ENCODE measurements at places on chromosomes 7 and 10.

DNA sequence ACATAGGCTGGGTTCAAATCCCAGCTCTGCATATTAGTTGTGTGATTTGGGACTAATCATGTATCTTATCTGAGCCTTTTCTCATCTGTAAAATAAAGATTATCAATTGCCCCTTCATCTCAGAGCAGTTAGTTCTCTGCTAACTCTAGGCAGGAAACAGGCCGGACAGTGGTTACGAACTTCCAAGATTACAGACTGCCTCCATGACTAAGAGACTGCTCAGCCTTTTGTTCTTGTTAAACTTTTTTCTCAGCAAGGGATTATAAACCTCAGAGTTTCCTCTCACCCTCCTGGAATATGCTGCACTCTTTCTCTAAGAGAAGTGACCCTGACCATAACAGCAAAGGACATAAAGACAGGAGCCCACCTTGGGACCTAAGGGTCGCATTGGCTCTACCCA, 52.5 kb upstream of the NFKB2 start:
- no peak for DNase-seq

GRCh38 chr10:89627830-89628229, 17.2 kb downstream of the PANK1 start:
- DNase-seq = no peak

GRCh38 chr7:16803125-16803524, 1.7 kb downstream of the AGR2 start:
- DNase-seq = no peak

DNA sequence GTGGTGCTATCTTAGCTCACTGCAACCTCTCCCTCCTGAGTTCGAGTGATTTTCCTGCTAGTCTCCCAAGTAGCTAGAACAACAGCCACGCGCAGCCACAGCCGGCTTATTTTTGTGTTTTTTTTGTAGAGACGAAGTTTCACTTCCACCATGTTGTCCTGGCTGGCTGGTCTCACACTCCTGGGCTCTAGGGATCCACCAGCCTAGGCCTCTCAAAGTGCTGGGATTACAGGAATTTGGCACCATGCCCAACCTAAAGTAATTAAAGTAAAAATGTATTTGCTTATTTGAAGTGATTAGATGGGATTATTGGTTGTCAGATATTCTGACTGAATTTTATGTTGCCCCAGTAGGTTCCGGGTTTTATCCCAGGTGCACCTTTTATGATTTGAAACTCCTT, 22.7 kb downstream of the LUC7L2 start:
- DNase-seq = no peak

GRCh38 chr7:95298091-95298490, 26.2 kb downstream of the PON1 start:
- DNase-seq = no peak

DNA sequence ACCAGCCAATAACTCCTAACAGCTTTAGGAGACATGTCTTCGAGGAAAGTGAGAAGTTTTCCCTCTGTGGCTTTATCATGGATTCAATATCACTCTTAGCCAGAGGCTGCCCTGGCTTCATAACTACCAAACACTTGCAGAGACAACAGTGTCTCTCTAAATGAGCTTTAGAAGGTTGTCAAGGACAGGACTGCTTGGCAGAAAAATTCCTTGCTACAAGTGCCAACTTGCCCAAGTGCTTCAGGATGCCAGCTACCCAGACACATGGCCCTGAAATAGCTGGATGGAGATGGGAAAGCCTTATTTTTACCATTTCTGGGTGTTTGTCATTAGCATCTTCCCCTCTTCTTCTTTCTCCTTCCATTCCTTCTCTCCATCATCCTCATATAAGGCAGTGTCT, 137.1 kb upstream of the MDFIC start:
- DNase-seq = no peak

DNA sequence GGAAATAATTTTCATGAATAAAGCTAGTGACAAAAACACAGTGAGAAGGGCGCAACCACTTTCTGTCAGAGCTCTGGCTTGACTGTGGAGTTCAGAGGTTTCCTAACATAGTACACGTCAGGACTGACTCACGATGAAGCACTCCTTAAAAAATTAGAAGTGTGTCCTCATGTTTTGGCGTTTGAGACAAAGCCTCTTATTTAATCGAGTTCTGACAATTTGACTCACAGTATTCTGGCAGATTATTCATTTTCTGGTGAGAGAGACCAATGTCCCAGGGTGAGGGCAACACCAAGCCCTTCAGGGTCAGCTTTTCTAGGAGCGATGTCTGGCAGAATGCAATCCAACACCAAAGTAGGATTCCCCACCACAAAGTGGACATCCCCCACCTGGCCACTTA, 108.7 kb downstream of the DIP2C start:
- DNase-seq = no peak

GRCh38 chr7:127873151-127873550, 158.1 kb downstream of the LRRC4 start:
- DNase-seq = no peak

Measured in GM19239 (cell line).